ENCODE measurements at places on chromosomes 7 and 10.

GRCh38 chr7:15751191-15751701 is 64.8 kb upstream of the MEOX2 start:
- no peak for DNase-seq

GRCh38 chr7:98116656-98117461 is 10.2 kb downstream of the LMTK2 start:
- DNase-seq = no peak

DNA sequence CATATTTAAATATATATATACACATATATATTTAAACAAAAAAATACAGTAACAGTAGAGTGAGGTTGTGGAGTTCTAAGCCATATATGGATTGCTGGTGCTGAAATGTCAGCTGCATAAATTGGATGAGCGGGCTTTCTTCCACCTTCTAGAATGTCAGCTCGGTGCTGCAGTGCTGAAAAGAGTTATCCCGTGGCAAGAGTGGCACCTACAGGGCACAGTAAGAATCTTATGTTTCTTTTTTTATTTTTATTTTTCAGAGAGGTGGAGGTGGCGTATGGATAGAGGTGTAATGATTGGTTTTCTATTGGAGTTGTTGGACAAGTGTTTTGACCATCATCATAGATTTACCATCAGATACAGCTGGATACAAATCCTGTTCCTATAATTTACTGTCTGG is 86.2 kb upstream of the DYNC1I1 start:
- DNase-seq = peak; percentile 84

- DNase-seq = no peak
Observed at GRCh38 chr7:98655611-98656010, 38.5 kb downstream of the NPTX2 start.

GRCh38 chr7:112150823-112151641 is 55.2 kb downstream of the DOCK4 start:
- DNase-seq = peak; percentile 18

DNA sequence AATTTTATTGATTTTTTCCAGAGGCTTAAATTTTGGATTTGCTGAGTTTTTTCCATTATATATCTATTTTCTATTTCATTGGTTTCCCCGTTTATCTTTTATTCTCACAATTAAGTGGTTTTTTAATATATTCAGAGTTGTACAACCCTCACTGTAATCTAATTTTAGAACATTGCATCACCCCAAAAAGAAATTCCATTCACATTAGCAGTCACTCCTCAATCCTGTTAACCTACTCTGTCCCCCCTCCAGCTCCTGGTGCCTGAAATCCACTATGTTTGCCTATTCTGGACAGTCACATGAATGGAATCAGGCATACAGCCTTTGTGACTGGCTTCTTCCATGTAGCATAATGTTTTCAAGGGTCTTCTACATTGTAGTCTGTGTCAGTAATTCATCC is 55.8 kb upstream of the ITGA8 start:
- DNase-seq = no peak

- no peak for DNase-seq
Observed at GRCh38 chr10:18577823-18578685, 73.3 kb downstream of the NSUN6 start.

GRCh38 chr7:48130658-48131108 is 40.6 kb upstream of the ABCA13 start:
- no peak for DNase-seq

GRCh38 chr7:1558181-1558811 is 2.3 kb upstream of the TMEM184A start:
- DNase-seq = peak; percentile 49

DNA sequence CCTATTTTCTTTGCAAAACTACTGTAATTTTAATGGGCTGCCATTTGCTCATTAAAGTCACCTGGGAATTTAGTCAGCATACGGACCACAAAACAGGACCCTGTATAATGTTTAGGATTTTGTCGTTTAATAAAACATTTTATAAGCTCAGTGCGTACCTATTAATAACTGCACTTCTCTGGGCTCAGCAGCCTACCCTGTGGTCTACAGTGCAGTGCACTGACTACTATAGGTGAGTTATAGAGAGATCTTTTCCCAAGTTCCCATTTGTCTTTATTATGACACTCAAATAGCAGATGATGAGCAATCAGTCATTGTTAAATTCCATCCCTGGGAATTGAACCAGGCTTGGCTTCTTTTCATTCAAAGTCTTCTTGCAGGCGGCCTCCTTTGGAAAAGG is 433.4 kb upstream of the NFE2L3 start:
- no peak for DNase-seq

DNA sequence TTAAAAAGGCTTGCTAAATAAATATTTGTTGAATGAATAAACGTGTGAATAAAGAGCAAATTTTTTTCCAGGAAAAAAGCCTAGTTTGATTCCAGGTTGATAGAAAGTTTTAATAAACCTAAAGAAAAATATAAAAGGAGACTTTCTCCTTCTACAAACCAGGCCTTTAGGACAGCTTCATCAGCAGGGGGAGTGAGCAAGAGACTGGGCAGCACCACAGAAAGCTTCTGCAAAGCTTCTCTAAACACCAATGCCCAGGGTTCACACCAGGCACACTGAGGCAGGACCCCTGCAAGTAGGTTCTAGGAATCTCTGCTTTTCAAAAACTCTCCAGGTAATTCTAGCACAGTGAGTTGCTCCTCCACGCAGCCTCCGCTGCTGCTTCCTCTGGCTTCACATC is 66.4 kb upstream of the SEC61G start:
- DNase-seq = no peak
